ENCODE measurements at places on chromosomes 12 and 14.

DNA sequence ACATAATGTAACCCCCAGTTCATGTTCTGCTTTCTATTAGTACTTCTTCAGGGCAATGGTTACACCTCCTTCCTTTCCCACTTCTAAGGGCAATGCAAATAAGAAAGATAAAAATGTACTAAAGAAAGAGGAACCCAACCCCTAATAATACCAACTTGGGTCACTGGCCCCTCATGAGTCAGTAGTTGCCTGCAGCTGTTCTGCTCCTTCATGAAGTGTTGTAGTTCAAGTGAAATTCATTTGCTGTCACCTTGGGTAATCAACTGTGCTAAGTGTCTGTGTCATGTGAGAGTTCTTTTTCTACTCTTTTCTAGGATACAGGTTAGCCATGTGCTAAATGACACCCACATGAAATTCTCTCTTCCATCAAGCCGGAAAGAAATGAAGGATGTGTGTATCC, 91.8 kb downstream of the PLXNC1 start:
- no peak for DNase-seq

GRCh38 chr14:68610251-68610793, 182.5 kb downstream of the ZFP36L1 start:
- DNase-seq, result no peak

- DNase-seq, result no peak
Observed at GRCh38 chr12:54352022-54352531, 12.2 kb downstream of the GPR84 start.

DNA sequence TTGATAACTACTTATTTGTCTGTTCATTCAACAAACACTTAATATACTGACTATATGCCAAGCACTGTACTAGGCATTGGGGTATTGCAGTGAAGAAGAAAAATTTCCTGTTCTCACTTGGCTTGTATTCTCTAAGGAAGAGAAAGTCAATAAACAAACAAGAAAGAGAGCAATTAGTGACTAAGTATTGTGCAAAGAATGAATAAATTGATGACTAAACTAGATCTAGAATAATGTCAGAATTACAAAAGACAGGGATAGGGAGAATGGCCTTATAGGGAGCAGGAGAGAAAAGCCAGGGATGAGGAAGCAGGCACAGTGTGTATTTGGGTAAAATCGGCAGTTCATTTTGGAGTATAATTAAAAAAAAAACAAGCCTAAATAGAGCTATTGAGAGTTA, 4.2 kb upstream of the LIN7A start:
- DNase-seq, result no peak

DNA sequence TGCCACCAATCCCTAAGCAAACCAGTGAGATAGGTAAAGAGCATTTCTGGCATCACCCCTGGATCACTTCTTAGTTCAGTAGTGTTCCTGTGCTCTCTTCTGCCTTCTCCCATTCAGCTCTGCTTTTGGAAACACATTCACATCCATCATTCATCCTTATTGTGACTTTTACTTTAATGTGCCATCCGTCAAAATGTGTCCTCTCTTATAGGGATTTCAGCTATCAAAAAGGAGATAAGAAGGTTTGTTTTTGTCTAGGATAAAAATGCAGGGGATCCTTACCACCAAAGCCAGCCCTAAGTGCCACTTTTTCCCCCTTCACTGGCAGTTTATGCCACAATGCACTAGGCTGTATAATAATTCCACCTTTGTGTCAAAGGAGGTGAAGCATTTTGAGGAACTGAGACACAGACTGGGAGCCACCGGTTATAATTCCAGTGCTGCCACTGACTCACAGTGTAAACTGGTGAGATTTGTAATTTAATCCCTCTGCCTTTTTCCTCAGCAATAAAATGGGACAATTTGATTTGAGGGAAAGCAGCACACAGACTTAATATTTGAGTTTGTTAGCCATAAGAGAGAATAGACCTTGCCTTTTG, 158.6 kb downstream of the PAX9 start:
- DNase-seq, result no peak

- no peak for DNase-seq
Observed at GRCh38 chr12:6548556-6548955, 7.3 kb downstream of the IFFO1 start.

DNA sequence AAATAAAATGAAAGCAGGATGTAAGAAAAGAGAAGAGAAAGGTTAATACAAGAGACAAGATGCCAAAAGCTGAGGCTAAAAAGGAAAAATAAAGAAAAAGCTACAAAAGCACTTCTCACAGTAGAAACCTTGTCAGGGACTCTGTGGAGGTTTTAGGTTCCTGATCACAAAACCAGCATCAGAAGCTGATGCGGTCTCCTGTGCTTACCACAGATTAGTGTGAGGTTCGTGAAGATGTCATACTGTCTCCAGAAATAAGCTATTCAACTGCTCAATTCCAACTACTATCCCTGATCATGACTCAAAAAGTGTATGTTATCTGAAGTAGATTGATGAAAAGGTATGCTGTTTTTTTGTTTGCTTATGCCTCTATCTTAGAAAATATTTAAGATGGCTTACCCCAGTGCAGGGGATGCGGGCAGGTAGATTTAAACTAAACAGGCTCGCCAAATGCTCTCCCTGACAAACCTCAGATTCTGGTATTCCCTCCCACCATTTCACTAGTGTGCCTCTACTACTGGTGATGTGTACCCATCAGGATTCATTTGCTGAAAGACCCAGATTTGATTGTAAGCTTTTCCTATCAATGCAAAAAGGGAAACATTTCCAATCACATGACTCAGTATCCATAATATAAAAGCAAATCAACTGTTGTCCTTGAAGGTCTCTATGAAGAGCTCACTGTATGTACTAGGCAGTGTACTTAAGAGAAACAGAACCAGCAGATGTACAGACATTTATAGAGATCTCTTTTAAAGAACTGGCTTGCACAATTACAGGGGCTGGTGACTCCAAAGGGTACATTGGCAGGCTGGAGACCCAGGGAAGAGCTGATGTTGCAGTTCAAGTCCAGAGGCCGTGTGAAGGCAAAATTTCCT, 169.5 kb upstream of the FOXN3 start:
- no peak for DNase-seq

- peak; percentile 6 for DNase-seq
Observed at GRCh38 chr14:101665478-101666078, 95.9 kb upstream of the PPP2R5C start.

GRCh38 chr12:79645235-79645630, 45.5 kb downstream of the PAWR start:
- DNase-seq, result no peak

DNA sequence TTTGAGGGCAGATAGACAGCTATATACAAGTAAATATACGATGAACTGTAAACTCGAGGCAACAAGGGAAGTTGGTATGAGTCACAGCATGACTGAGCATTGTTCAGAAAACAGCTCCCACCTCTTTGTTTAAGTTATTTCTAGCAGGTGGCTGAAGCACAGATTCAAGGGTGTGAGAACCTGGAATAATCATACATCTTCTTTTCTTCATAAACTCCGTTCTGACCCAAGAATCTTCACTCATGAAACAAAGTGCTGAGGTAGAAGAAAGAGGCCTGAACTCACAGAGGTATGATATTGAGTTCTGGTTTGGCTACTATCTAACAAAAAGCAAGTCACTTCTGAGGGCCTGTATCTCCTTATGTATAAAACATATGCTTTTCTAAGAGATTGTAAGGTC, 364.1 kb upstream of the KITLG start:
- DNase-seq, result no peak

GRCh38 chr14:22976620-22977433, 5.5 kb downstream of the AJUBA start:
- no peak for DNase-seq

GRCh38 chr12:75404231-75404630, 13.3 kb downstream of the GLIPR1L2 start:
- DNase-seq, result no peak

Measured in stimulated activated CD4-positive, alpha-beta T cell treated with anti-CD3 and anti-CD28 coated beads, Interleukin-15, amount 100 ng/mL, for 1 hour (primary cell).